ENCODE measurements at places on chromosomes 2 and 18.

- DNase-seq, result no peak
These were observed 5.5 kb downstream of the MSGN1 start for GRCh38 chr2:17821535-17822444.

DNA sequence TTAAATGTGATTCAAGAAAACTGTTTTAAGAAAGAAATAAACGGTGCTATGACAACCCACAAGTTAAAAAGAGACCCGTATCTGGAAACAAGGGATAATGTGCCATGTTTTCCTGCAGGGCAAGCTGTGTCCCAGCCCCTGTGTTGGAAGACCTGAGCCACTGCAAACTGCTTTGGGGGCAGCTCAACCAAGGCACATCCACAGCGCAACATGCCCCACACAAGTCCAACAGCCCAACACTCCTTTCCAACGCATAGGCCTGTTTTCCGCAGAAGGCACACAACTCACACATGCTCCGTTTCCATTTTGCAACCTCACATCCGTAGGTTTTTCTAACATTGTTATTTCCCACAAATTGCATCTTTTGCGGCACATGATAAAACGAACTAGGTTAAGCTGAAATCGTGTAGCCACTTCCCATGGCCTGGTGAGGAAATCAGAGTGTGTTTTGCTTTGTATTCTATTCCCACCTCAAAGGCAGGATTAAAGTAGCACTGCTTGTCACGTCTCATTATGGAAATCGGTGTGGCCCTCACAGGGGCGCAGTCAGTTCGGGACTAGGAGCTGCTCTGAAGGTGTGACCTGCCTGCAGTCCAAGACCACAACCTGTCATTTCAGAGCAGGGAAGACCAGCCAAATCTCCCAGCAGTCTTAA is 50.5 kb upstream of the ZNF516 start:
- DNase-seq, result no peak

- no peak for DNase-seq
These were observed 262.0 kb downstream of the HAUS1 start for GRCh38 chr18:46366201-46366600.

- DNase-seq, result no peak
These were observed 41.9 kb downstream of the RPIA start for GRCh38 chr2:88733155-88733902.

DNA sequence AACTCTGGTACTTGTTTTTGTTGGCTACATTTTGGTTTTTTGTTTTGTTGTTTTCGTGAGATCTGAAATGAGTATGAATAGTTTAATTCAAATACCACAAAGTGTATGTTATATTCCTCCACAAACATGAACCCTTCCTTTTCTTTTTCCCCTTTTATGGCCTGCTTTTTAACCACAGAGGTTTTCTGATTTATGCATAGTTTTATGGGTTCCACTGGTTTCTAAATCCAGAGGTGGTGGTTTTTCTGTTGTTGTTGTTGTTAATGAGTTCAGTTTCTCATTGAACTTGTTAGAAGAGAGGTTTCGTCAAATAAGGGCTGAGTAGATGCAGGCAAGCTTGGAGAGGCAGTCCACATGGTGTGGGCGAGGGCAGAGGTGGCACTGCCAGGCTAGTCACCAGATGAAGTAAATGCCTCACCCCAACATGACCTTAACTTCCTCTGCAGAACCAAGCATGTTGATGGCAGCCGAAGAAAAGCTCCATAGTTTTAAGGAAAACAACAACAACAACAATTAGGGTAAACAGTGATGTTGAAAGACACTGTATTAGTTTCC is 72.5 kb downstream of the RIF1 start:
- no peak for DNase-seq
